Activated CD8-positive, alpha-beta memory T cell treated with anti-CD3 and anti-CD28 coated beads for 4 hours (primary cell): ENCODE measurements at places on chromosomes 16 and 17.

GRCh38 chr17:42111871-42112551 lies 503 bp downstream of the DHX58 start:
- no peak for DNase-seq

DNA sequence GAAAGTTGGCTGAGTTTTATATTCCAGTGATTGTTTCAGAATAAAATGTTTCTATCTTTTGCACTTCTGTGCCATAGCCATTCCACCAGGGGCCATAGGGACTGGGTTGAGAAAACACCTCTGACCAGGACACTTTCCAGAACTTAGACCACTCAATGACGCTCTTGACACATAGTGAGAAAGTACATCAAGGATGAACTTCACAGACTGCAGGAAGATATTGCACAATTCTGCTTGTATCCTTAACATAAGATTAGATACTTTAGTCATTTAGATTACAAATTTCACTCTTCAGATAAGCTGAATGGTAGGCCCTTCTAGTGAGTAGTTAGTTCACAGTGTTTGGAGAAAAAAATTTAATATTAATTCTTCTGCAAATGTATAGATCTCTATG lies 13.0 kb upstream of the MPHOSPH6 start:
- no peak for DNase-seq

DNA sequence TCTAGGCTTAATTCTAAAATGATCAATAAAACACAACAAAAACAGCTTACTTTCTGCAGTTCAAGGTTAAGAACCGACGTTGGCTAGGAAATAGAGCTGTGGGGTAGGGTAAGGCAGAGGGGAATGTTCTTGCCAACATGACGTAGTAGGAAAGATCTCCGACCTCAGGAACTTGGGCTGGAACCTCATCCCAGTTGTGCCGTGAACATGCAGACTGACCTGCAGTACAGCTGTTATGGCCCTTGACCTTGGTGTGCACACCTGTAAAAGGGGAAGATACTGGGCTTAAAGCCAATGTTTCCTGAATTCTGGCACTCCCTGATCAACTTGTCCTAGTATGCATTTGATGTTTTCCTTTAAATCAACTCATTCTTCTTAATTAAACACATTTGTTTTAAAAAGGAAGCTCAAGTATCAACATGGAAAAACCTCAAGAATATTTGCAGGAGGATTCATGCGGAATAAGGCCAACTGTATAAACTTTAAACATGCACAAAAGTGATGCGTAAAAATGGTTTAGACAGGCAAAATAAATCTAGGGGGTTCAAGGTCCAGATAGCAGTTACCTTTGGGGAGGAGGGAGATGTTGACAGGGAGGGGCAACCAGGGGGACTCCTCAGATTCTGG lies 14.2 kb upstream of the SLC6A2 start:
- no peak for DNase-seq

DNA sequence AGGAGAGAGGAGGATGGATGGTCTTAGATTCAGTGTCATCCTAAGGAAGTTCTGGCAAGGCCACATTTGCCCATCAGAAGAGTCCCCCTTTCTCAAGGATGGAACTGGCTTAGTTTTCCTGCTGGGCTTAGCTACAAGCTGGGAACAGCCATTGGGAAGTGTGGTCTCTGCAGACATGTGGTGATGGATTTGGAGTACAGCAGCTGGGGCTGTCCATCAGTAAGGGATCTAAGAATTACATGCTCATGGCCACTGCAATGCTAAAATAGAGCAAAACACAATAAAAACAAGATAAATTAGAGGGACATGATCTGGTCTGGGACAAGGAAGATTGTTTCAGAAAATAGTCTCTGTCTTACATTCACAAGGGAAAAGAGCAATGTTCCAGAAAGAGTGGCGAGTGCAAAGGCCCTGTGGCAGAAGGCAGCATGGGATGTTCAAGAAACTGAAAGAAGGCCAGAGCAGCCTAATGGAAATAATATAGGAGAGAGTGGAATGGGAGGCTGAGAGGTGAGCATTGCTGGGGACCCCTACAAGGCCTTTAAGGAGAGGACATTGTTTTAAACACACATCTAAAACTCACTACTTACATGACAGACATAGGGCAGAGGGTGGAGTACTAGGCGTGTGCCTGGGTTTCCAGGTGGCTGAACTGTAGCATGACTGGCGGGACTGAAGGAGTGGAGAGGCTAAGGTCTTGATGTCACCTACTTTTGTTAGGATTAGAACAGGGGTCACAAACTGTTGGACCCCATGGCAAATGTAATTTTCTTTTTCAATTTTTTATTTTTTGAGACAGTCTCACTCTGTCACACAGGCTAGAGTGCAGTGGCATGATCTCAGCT lies 17.0 kb upstream of the TOX3 start:
- no peak for DNase-seq

GRCh38 chr17:15918261-15918660 lies 26.7 kb upstream of the ADORA2B start:
- no peak for DNase-seq

DNA sequence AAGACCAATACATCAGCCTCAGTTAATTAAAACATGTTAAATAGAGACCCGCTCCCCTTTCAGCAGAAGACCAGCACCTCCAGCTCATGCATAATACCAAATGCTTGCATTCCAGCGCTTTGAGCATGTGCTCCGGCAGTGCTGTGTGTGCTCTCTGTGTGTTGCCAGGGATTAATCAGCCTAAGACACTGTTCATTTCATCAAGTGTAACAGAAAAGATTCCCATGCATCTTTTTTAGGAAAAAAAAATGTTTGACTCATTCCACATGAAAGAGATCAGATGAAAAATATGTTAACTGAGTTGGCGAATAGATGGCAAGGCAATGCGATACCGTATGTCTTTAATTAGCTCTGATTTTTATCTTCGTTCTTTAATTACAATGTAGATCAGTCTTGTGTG lies 187.6 kb downstream of the RPTOR start:
- no peak for DNase-seq

DNA sequence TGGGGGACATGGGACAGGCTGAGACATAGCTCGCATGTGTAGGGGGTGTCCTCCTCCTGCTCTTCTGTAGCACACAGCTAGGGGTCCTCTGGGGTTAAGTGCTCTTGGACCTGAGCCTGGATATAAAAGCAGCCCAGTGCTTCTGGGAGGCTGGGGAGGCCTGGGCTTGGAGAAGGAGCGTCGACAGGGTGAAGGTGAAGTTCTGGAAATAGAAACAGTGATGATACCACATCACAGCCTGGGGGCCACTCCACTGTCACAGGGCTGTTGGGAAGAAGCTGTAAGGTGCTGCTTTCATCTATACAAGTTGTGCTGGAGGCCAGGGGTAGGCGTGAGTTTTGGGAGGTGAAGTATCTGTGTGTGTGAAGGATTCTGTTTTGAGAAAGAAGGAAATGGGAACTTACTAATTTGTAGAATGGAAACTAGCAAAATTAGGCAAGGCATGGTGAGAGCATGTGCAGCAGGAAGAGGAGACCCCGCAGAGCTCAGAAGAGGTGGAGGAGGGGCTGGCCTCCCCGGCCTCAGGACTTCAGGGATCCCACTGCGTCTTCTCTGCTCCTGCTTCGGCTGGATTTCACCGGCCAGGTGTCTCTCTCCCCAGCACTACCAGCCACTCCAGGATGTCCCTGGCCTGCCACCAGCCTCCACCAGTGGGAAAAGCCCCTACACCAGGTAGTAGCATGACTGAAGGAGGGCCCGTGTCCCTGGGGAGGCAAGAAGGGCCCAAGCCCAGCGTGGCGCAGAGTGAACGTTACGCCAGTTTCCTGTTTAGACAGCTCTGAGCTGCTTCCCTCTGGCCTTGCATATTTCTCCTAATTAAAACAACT lies 19.4 kb downstream of the PLCG2 start:
- no peak for DNase-seq

DNA sequence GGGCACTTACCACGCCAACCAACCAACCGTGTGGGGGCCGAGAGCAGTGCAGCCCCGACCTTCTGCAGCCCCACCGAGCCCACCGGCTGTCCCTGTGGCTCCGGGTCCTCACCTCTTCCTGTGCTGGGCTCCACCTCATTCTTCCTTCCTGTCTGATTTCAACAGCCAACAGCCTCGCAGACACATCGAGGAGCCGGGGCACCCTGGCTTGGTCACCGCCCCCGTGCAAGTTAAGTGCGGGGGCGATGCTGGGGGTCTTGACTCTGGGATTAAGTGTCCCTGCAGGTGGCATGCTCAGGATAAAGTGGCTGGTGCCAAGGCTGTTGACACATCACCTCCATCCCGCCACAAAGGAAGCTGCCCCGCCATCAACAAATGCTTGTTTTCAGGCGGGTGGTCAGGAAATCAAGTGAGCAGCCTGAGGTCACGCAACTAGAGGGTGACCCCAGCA lies at the start of gene NLRC3:
Gene NLRC3, minus strand, starts transcription at position 102 of the 451 bp plus-strand sequence. CDS start 12,367 bp downstream, outside the sequence.
- no peak for DNase-seq
